NCI-H1930 (cell line): ENCODE measurements at places on chromosomes 1 and 21.

GRCh38 chr21:32520875-32521735 is 64.2 kb downstream of the TCP10L start:
- no peak for DNase-seq

- no peak for DNase-seq
Measured at GRCh38 chr1:27548858-27549719, 54.9 kb downstream of the AHDC1 start.

DNA sequence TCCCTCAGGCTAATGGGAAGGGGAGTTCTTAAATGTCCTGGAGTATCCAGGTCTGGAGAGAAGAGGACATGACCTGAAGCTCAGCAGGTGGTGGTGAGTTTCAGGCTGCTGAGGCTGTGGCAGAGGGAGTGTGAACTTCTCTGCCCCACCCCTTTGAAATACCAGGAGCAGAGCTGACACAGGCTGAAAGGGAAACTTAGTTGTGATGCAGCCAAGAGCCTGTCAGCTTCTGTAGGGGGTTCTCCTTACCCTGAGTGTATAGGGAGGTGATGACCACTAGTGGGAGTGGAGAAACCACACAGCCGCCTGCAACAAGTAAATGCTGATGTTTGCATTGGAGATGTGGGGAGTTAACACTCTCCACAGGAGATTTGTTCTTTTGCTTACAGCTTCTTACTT is 152.3 kb downstream of the FCRL5 start:
- no peak for DNase-seq

DNA sequence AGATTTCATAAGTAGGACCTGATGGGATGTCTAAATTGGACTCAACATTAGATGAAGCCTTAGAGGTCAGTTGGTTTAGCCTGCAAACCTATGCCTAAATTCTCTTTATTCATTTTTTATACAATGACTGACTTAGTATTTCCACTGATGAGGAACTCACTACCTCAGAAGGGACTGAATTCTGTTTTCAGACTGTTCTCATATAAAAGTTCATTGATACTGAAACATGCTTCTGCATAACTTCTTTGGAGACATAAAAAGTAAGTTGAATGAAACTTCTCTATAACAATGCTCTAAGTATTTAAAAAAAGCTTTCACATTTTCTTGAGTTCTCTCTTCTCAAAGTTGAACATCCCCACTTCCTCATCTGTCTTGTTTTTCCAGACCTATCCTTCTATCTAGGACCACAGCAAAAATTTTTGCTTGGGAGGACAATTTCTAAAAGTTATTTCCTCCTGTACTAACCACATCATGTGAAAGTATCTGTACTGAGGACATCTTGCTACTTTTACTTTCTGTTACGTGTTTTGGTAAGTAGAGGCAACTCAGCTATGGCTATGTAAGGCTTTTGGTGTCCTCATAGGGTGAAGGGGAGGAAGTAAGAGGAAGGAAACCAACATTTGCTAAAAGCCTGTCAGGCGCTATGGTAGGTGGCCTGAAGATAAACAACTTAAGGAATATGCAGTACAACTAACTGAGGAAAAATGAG is 64.1 kb downstream of the USP24 start:
- no peak for DNase-seq

DNA sequence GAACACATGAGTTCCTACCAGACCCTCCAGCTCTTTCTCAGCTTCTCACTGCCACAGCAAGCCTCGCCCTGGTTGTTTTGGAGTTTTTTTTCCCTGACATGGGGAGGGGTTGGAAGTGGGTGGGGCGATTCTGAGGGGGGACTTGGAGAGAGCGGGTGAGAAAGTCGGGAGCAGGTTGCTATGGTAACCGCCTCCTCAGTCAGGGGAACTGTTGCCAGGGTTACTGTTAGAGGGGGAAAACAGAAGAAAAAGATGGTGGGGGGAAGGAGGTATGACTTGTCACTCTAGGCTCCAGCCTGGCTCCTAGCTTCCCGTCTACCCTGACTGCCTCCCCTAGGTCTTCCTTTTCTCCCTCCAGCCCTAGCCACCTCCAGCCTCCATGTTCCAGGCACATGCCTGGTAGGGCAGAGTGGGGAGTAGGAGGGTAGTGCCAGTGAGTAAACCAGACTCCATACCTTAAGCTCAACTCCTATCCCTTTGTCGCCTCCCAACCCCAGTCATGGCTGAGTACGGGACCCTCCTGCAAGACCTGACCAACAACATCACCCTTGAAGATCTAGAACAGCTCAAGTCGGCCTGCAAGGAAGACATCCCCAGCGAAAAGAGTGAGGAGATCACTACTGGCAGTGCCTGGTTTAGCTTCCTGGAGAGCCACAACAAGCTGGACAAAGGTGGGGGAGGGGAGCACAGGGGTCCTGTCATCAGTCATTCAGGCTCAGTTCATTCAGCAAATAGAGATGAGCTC is 6.0 kb downstream of the PEA15 start:
- DNase-seq: no peak

DNA sequence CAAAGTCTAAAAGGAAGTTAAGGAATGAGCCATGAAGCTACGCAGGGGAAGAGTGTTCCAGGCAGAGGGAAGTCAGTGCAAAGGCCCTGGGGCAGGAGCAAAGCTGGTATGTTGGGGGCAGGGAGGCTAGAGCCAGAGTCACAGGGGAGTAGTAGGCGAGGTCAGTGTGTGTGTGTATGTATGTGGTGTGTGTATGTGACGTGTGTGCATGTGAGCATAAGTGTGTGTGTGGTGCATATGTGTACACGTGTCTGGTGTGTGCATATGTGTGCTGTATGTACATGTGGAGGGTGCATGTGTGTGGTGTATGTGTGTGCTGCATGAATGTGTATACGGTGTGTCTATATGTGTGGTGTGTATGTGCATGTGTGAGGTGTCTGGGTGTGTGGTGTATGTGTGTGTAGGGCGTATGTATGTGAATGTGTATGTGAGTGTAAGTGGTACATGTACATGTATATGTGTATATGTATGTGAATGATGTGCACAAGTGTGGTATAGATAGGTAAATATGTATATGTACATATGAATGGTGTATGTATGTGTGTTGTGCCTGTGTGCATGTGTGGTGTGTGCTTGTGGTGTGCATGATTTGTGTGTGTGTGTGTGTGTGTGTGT is 20.8 kb upstream of the NID1 start:
- DNase-seq: no peak

DNA sequence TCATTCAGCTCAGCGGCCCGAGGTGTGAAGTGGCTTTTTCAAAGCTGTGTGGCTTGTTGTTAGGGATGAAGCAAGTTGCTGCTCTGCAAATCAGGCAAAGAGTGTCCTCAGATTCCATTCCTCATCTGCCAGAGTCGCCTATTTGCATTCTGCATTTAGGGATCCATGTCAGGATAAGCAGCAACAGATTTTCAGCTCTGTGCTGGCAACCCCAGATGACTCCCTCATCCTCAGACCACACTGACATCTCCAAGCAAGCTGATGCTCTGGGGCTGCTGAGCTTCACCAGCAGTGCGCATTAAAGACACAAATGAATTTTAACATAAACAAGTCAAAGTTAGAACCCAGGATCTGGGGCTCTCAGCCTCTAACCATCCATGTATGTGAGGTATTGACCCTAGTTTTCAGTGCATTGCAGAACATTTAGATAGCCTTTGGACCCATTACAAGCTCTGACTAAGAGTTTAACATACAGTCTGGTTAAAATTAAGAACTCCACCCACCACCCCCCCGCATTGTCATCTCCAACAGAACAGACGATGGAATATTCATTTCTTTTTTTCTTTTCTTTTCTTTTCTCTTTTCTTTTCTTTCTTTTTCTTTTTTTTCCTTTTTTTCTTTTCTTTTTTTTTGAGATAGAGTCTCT is 10.9 kb downstream of the CFAP107 start:
- DNase-seq: no peak

- DNase-seq: no peak
Measured at GRCh38 chr1:234990874-234991801, 137.5 kb downstream of the TOMM20 start.

DNA sequence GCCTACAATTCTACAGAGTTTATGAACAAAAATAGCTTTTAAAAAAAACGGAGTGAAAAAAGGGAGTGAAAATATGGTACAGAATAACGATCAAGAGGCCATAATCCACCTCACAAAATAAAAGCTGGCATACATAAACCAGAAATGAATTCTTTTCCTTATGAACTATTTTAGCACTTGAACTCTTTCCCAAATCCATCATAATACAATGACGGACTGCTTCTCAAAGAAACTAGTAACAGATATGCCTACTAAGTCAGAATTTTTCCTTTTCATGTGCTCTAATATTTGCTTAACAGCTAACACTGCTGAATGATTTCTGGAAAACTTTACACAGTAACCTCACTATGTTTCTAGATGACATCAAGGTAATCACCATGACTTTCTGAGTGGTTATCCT is 144.0 kb downstream of the EIF4G3 start:
- DNase-seq: no peak

DNA sequence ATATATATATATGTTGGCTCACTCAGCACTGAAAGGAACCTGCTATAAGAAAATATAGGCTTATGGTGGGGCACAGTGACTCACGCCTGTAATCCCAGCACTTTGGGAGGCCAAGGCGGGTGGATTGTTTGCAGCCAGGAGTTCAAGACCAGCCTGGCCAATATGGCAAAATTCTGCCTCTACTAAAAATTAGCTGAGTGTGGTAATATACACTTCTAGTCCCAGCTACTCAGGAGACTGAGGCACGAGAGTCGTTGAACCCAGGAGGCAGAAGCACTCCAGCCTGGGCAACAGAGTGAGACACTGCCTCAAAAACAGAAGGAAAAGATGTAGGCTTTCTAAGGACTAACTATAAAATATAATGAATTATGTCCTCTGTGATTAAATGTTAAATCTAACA is 14.6 kb upstream of the MUTYH start:
- DNase-seq: no peak

GRCh38 chr1:1129381-1129821 is 13.5 kb upstream of the C1orf159 start:
- DNase-seq: no peak

DNA sequence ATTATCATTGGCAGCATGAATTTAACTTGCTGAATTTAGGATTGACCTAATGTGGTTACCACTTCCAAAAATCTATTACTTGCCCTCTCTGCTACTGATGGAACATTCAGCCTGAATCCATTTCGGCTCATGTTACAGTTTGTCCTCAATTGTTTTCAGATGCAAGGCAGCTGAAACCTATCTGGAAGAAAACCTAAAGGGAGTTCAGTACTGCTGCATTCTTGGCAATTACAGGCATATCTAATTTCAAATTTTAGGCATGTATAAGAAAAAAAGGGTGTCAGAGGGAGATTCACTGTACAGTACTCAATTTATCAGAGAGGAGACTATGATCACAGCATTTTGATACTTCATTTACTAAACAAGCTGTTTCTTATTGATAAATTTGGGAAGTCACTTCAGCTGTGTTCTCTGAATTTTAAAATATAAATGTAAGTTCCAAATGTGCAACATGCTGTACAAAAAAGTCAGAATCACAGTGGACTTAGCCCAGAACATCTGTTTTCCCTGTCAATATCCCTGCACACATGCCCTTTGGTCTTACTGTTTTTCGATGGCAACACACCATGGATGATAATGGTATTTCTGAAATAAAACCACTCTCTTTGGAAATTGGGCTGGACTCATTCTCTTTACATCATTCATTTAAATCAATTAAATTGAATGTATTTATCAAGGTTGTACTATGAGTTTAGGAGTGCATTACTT is 651.6 kb upstream of the ADGRL4 start:
- DNase-seq: no peak

- DNase-seq: no peak
Measured at GRCh38 chr1:208344202-208344857, 100.1 kb upstream of the PLXNA2 start.

- DNase-seq: no peak
Measured at GRCh38 chr1:116066868-116067565, 44.2 kb upstream of the MAB21L3 start.

DNA sequence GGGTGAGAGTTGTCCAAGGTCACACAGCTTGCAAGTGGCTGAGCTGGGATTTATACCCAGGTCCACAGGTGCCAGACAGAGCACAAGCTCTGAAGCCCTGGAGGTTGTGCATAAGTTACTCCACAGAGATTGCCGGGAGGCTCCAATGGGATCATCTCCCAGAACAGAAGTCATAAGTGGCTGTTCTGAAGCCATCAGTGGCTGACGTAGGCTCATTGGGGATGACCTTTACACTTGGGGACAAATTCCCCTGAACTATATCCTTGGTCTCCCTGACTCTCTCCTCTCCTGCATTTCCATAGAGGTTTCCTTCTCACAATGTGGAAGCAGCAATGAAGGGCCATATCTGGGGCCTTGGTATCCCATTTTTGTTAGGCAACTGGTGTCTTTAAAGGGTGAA is 37.0 kb upstream of the IFNLR1 start:
- DNase-seq: no peak

GRCh38 chr1:84742653-84743052 is 52.4 kb upstream of the SSX2IP start:
- no peak for DNase-seq

DNA sequence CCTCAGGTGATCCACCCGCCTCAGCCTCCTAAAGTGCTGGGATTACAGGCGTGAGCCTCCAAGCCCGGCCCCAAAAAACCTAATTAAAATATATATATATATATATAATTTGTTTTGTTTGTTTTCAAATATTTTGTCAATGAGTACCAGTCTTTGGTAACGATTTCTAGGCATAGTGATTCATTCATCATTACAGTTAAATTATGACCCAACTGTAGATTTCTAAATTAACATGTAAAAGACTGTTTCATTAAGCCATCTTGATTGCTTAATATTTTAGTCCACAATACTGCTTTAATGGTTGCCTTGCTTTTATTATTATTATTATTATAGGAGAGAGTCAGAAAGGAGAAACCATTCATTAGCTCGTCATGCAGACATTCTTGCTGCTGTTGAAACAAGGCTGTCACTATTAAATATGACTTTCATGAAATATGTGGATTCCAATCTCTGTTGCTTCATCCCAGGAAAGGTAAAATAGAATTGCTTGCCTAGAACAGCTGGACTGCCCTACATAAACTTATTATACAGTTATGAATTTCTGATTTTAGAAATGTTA is 19.9 kb downstream of the FBXO28 start:
- no peak for DNase-seq

DNA sequence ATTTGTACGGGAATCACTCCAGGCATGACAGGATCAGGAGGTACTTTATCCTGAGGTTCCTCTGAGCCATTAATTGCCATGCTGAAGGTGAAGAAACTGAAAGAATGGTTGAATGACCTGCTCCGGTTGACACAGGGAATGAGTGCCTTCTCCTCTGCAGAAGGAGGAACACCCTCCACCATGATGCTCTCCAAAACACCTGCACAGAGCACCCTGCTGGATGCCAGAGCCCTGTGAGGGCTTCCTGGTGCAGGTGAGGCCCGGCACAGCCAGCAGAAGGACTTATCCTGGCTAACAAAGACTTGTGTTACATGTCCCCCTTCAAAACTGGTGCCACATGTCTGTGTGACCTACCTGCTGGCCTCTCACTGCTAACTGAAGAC is 14.3 kb upstream of the LBR start:
- no peak for DNase-seq

DNA sequence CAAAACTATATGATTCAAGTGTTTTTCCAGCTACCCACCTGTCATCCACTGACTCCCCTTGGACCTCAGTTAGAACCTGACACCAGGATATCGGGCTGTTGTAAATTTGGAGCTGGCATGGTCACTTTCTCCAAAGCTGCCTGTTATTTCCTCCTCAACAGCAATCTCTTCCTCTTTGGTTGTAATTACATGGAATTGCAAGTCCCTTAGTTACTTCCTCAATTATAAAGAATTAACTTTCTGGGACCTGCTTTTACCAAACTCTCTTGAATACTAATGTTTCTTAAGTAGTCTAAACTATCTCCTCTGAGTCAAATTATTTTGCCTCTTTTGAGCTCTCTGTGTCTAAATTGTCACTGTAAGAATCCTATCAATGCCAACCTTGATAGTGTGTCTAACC is 150.3 kb upstream of the SGIP1 start:
- no peak for DNase-seq

- DNase-seq: no peak
Measured at GRCh38 chr1:83787246-83787998, 211.5 kb downstream of the TTLL7 start.
